DMS153 (cell line): ENCODE measurements at places on chromosomes 7 and 10.
A peak's percentile ranks its signal among the peaks of the same experiment; 100 is the strongest.

GRCh38 chr10:58700591-58700990 is 187.9 kb downstream of the BICC1 start:
- no peak for DNase-seq

DNA sequence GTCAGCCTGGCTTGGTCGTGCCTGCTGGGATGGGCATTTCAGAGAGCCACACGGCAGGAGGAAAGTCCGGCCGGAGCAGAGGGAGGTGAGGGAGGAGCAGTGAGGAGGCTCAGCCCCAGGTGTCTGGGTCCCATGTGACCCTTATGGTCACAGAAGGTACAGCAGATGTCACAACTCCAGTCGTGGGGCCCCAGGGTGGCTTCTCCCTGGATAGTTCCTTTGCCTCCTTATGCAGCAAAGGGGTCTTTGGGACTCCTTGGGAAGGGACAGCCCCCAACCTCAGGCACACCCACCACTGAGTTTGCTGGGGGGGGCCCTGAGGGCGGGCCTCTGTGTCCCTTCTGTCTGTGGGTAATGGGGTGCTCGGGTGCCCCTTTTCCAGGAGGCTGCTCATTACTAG is 19.6 kb upstream of the PRKAG2 start:
- DNase-seq = no peak

GRCh38 chr10:132571650-132572544 is 34.3 kb downstream of the INPP5A start:
- DNase-seq = peak; percentile 91

DNA sequence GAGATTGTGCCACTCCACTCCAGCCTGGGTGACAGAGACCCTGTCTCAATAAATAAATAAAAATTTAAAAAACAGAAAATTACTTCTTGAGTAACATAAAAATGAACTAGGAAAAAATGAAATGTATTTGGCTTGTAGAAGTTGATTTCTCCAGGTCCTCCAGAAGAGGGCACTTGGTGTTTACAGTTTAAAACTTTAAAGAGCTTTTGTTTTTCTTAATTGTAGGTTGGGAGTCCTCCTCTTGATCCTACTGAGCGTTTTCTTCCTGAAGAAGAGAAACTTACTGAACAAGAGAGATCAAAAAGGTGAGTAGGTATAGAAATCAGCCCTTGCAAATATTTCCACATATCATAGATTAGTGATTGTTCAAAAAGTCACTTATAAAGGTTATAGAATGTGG is 16.2 kb downstream of the KIFBP start:
- DNase-seq = no peak

- no peak for DNase-seq
Observed at GRCh38 chr10:98295907-98296306, 27.9 kb upstream of the LOXL4 start.

DNA sequence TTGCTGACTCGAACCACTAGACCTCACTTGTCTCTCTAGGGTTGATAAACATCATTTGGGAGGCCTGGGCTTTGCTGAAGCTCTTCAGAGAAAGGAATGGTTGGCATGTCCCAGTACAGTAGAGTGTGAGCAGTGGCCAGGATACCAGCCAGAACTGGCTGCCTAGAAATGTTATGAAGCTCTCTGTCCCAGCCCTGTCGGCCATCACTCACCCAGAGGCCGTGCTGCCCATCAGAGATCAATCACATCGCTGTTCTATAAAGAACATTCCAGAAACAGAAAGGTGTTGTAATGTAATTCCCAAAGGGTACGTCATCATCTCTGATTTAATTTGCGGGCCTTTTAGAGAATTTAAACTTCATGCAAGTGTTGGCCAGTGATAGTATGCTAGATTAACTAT is 111.5 kb downstream of the PRPF18 start:
- DNase-seq = no peak

GRCh38 chr10:104069613-104070012 is 16.1 kb downstream of the COL17A1 start:
- no peak for DNase-seq

GRCh38 chr7:142153400-142153799 is 41.9 kb downstream of the MGAM2 start:
- DNase-seq = peak; percentile 16

DNA sequence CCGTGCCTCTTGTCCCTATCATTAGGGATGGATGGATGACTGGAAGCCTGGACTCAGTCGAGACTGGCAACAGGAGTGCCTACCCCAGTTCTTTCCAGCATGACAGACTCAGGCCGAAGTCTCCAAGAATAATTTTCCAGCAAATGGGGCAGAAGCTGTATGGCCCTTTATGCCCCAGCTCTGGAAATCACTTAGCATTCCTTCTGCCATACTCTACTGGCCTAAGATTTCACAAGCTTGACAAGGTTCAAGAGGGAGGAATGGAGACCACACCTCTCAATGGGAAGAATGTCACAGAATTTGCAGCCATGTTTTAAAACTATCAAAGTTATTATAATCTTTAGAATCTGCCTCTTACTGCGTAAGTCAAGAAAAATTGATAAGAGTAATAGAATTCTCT is 39.0 kb upstream of the RTKN2 start:
- no peak for DNase-seq

GRCh38 chr10:94349327-94349726 is 13.4 kb downstream of the NOC3L start:
- DNase-seq = no peak

DNA sequence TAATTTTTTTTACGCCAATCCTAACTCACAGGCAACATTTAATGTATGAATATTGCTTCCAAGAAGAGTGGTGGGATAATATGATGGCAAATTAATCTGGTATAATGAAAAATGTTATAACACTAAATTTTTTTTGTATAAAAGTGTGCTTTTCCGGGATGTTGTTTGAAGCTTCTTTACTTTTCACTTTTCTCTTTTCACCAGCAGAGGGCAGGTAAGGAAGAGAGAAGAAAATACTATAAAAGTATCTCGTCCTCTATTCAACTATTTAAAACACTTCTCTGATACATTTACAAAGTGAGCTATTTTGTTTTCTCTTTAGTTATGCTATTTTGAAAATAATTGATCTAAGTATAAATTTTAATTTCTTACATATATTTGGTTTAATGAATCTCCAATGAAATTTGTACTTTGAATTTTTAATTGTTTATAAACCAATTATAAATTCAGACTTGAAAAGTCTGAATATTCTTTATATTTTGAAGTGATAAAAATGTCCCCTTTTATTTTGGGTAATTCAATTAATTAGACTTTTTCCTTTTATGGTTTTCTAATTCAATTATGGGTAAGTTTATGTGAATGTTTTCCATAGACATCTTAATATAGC is 20.7 kb upstream of the CFTR start:
- no peak for DNase-seq

DNA sequence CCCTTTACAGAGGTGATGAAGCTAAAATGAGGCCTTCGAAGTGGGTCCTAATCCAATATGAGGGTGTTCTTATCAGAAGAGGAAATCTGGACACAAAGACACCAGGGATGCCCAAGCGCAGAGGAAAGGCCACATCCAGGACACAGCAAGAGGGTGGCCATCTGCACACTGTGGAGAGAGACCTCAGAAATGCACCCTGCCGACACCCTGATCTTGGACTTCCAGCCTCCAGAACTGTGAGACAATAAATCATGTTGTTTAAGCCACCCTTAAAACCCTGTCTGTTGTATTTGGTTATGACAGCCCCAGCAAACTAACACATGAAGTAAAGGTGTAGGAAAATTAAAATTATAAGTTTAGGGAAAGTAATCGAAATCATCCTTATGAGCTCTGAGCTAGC is 64.0 kb downstream of the CDC123 start:
- no peak for DNase-seq

DNA sequence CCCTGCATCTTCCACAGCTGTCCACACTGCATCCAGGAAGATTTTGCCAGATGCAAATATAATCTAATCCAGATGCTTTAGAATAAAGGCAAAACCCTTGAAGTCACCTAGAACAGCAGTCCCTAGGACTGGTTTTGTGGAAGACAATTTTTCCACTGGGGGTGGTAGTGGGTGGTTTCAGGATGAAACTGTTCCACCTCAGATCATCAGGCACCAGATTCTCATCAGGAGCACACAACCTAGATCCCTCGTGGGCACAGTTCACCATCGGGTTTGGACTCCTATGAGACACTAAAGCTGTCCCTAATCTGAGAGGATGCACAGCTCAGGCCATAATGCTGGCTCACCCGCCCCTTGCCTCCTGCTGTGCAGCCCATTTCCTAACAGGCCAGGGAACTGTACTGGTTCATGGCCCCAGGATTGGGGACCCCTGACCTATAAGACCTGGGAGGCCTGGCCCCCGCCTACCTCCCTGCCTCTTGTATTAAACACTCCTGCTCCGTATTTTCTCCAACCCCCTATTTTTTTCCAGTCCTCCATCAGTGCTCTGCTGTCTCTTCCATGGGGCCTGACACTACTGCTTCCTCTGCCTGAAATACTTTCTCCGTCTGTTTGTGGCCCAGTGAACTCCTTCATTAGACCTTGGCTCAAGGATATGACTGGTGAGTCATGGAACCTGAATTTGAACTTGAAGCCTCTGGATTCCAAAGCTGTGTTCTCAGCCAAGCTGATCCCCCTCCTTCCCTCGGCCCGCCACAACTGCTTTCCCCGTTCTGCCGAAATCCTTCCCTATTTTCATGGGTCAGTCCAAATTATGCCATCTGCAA is 79.9 kb upstream of the RHEB start:
- DNase-seq = no peak

DNA sequence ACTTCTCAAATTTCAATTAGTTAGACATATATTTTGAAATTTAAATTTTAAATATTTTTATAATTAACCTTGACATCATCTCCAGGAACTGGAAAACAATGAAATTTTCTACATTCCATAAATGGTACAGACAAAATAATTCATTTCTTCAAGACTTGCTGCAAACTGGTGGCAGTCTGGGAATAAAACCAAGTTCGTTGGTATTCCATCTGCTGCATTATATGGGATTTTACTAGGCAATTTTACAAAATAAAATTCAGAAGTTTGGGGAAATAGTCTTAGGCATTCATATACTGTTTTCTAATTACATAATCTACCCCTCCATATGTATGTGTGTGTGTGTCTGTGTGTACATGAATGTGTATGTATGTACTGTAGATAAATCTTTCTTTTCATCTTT is 984.6 kb upstream of the KCND2 start:
- DNase-seq = no peak

- no peak for DNase-seq
Observed at GRCh38 chr10:11638055-11638698, 26.7 kb upstream of the USP6NL start.

DNA sequence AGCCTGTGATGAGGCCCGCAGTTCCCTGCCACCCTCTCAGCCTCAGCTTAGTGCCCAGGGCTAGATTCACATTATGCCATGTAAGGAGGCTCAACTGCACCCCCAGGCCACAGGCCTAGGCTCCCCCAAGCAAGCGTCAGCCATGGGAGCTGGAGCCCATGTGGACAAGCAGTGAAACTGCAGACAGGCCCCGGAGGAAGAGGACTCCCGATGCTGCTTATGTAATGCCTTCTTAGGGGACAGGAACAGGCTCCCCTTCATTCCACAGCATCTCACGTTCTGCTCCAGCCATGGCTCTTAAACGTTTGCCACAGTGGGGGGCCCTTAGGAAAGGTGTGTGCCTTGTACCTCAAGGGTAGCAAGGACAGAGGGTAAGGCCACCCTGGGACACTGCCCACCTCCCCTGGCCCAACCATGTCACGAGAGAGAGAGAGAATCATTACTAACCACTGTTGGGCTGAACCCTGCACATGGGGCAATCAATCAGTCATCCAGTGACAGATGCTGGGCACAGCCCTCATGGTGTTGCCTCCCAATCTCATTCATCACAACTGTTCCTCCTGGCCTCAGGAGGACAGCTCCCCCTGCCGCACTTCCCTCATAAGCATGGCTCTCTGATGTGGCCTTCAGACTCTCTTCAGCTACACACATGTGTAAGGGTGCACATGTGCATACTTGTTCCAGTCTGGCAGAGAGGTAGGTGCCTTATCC is 263.0 kb downstream of the GRID1 start:
- no peak for DNase-seq

GRCh38 chr7:114922026-114922651 is at the start of gene MDFIC:
Gene MDFIC (plus strand): TSS chr7:114922094. CDS start chr7:114923034, 940 bp downstream.
- DNase-seq = no peak

- no peak for DNase-seq
Observed at GRCh38 chr10:72810976-72811375, 82.6 kb upstream of the OIT3 start.

DNA sequence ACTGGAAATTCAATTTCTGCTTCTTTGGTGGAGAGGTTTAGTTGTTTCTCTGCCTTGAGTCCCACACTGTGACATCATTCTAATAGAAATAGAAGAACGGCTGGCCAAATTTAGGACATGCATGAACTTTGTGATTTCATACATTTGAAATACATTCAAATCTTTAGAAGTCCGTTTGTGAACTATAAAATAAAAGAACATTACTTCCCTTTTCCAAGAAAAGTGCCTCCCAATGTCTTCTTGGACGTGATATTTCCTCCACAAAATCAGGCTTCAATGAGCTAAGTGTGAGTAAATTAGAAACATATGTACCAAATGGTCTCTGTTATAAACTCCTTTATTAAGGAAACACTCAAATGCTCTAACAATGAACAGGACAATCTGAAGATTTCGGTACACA is 314.5 kb upstream of the AKR1E2 start:
- no peak for DNase-seq

- DNase-seq = no peak
Observed at GRCh38 chr10:34596351-34596750, 218.7 kb downstream of the PARD3 start.

GRCh38 chr7:30226614-30227268 is 57.7 kb upstream of the ZNRF2 start:
- DNase-seq = peak; percentile 62

GRCh38 chr10:8044908-8045725 is 9.4 kb upstream of the GATA3 start:
- DNase-seq = peak; percentile 8

DNA sequence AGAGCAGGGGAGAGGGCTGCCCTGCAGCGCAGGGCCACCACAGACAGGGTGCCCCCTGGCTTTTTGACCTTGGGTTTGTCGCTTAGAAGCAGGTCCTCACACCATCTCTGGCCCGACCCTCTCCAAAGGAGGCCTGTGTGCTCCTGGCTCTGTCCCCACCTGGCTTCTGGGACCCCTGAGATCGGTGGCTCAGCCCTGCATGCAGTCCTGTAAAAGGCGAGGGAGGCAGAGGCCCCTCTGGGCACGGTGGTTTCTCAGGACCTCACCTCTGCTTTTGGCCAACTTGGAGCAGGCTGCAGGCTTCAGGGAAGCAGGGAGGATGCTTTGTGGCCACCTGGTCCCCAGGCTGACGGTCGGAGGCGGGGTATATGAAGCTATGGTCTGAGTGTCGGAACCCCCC is 21.4 kb downstream of the WDR86 start:
- DNase-seq = no peak

- no peak for DNase-seq
Observed at GRCh38 chr7:1659696-1660095, 10.4 kb upstream of the ELFN1 start.

GRCh38 chr7:51249991-51250390 is 66.6 kb downstream of the COBL start:
- DNase-seq = no peak

- no peak for DNase-seq
Observed at GRCh38 chr7:6612819-6613218, 2.6 kb upstream of the ZNF853 start.

GRCh38 chr7:92632791-92633190 is 42.6 kb upstream of the FAM133B start:
- no peak for DNase-seq

- no peak for DNase-seq
Observed at GRCh38 chr7:38975944-38976392, 1.7 kb upstream of the POU6F2 start.

GRCh38 chr7:84331616-84332015 is 137.0 kb upstream of the SEMA3A start:
- no peak for DNase-seq

GRCh38 chr10:32084185-32084851 is 28.1 kb upstream of the KIF5B start:
- DNase-seq = no peak

- no peak for DNase-seq
Observed at GRCh38 chr7:7810826-7811225, 92.4 kb upstream of the RPA3 start.
